ENCODE measurements at places on chromosomes 16 and 17.

DNA sequence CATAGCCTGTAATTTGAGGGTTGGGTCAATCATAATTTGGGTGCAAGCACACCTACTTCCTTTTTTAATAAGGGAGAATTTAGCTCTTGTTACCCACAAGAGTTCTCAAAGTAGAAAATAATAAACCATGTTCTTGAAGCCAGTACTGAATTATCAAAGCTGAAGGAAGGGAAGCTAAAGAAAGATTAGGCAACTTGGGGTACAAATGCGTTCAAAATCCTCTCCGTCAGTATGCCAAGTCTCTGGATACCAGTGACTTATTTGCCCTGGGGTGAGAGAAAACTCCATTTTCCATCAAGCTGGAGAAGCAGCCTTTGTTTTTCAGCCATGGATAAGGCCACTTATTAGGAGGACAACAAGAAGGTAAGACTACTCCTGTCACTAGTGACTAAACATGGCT is 23.5 kb upstream of the DHRS13 start:
- no peak for DNase-seq

GRCh38 chr16:27230562-27231001 is 27.3 kb downstream of the KDM8 start:
- peak; percentile 38 for DNase-seq

DNA sequence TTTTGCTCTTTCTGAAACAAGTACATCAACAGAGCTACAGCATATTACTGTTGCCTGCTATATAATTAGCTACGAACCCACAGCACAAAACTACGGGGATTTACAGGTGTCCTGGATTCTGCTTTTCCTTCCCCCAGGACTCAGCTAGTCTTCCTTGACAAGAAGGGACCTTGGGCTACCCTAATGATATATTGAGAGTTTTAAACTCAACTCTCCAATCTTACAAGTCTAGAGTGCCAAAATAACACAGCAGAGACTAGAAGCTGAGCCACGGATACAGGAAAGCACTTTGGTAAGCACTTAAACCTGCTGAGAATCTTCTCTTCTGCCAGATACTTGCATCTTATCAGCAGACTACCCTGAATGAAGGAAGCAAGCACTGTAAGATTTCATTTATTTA is 161.4 kb upstream of the C17orf78 start:
- no peak for DNase-seq

DNA sequence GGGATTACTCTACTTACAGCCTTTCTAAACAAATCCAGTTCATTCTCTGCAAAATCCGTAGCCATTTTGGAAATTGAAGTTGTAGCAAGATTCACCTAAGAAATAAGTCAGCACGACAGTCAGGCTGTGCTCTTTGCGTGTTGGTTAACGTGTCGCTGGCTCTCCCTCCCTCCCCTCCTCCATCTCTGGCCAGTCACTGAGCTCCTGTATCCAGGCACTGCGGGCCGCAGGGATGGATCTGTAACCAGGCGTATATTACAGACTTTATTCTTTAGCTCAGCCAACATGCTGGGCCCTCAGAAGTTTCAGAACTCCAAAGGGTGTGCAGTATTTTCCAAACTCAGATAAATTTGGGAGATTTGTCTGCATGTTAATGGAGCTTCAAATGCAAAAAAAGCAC is 30.8 kb downstream of the KDM8 start:
- no peak for DNase-seq

DNA sequence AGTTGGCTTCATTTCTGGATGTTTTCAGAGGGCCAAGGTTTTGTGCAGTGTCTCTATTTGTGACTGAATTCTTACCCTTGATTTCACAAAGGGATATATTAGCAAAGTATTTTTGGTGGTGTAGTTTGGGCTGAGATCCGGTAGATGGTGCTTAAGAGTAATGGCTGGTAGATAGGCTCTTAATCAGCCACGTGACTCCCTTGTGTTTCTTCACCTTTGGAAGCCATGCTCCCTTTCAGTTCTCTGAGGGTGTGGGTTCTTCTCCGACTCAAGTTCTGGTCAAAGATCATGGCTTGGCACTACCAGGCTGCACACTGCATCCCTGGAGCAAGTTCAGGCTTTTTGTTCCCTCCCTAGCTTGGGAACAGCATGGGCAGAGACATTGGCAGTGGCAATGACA is 887.3 kb downstream of the CDH8 start:
- no peak for DNase-seq

- no peak for DNase-seq
Observed at GRCh38 chr16:15960124-15960971, 10.9 kb downstream of the ABCC1 start.

GRCh38 chr16:78894886-78895285 is 705.7 kb downstream of the MAF start:
- no peak for DNase-seq

GRCh38 chr16:6777624-6778023 is 555.0 kb upstream of the RBFOX1 start:
- no peak for DNase-seq

- DNase-seq, result no peak
Observed at GRCh38 chr17:75693500-75694481, 26.7 kb downstream of the SAP30BP start.

GRCh38 chr16:28321700-28322411 is 29.5 kb downstream of the SBK1 start:
- no peak for DNase-seq
